ENCODE measurements at places on chromosomes 11 and 22.

- DNase-seq: peak; percentile 92
Observed at GRCh38 chr11:17207317-17208256, at the start of gene PIK3C2A. PIK3C2A (minus strand) TSS chr11:17207986; CDS start chr11:17169741, 38,245 bp downstream.

- DNase-seq: no peak
Observed at GRCh38 chr11:8415195-8415594, 151.5 kb upstream of the LMO1 start.

DNA sequence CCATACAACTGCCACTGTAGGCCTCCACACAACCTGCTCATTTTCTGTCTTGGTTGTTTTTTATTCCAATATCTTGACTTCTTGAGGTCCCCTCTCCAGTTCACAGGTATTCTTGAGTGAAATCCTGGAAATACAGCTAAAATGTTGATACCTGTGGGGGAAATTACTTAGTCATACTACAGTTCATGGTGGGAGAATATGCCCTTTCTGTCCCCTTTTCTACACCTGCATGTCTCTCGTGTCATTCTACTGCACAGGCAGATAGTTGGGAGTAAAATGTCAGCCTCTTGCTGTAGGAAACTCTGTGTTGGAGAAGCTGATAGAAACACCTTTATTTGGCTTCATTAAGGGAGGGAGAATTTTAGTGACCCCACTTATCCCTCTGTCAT is 4.6 kb downstream of the OOSP4A start:
- DNase-seq: no peak

DNA sequence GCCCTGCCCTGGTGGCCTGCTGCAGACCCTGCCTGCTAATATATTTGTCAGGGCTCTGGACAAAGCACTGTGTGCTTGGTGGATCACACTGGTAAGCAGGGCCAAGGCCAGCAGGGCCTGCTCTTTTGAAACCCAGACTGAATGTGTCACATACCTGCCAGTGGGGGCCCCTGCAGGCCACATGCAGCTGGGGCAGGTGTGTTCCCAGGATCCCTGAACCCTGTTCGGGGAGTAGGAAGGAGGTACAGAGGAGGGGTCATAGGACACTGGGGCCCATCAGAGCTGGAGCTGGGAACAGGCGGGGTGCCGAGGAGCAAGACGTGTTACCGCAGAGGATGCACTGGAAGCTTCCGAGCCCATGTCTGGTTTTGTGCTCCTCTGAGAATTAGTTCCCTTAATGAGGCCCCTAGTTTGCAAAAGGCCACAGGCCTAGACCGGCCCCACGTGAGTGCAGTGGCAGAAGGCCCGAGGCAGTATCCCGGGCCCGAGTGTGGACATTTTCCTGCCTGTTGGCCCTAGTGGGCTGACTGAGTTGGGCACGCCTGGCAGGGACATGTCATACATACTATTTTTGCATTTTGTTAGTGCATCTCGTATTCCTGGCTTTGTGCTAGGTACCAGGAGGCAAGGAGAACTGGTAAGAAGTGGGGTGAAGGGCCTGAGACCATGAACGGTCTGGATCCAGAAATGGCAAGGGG is 11.2 kb upstream of the ACR start:
- no peak for DNase-seq

- DNase-seq: peak; percentile 17
Observed at GRCh38 chr22:46149512-46150033, 753 bp upstream of the PPARA start.

DNA sequence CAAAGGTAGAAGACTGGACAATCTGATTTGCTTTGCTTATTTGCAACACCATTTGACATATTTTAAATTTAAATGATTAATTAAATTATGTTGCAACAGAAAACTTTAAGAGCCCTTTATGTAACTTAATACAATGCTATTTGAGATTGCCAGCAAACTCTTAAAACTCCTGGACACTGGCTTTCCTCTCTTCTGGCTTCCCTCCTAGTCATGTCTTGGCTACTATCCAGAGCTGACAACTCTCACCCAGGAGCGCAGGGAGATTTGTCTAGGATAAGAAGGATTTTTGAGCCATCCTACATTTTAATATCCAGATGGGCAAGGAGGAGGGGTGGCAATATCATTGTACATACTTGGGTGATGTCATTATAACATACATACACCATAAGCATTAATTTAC is 134.3 kb downstream of the ELP4 start:
- DNase-seq: peak; percentile 63

DNA sequence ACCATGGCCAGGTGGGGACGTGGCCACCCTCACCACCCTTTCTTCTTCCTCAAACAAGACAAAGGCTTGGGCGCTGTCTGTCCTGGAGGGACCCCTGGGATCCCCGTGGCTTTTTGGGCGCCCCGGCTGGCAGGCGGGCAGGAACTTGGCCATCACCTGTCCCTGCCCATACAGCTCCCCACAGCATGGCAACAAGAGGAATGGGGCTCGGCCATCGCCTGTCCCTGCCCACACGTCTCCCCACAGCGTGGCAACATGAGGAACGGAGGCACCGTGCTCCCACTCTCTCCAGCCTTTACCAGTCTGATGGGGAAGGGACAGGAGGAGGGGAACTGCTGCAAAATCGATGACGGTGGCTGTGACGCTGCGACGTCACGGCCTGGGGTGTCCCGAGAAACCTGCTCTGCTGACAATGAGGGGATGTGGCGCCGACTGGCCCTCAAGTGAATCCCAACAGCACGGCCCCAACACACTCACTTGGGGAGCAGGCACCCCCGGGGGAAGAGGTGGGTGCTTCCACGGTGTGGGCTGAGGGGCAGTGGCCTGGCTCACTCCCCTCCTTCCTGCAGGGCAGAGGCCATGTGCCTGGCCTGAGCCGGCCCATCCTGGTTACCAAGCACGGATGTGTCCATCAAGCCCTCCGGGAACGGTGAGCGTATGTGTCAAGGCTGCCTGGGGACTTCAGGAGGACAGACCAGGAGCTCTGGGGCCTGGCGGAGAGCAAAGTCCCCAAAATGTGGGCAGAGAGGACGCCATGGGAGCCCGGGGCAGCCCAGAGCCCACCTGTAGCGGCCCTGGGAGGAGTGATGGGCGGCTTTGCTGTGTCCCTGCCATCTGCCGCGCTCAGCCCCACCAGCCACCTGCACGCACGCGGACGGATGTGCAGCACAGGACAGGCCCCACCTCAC is 30.4 kb downstream of the TOLLIP start:
- no peak for DNase-seq

DNA sequence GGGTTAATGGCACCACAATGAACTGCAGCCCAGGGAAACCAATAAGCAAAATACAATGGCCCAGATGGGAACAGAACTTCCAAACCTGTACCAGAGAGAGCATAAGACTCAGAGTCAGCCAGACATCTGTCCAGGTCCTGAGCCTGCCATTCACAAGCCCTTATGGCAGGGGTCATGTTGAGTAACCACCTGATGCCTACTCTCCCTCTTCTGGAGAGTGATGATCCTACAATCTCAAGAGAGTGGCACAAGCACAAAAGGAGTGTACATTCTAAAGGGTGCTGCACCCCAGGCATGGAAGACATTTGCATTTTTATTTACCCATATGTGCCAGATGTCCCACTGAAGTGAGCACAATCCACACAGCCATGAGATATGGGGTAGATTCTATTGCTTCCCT is 10.6 kb downstream of the TENM4 start:
- DNase-seq: no peak

- no peak for DNase-seq
Observed at GRCh38 chr11:121794671-121795141, 321.3 kb downstream of the BLID start.

- DNase-seq: no peak
Observed at GRCh38 chr22:49705972-49706352, 121.7 kb downstream of the BRD1 start.

- DNase-seq: no peak
Observed at GRCh38 chr22:19961201-19961580, 19.6 kb upstream of the TXNRD2 start.

GRCh38 chr11:13881226-13881905 is 81.2 kb upstream of the SPON1 start:
- DNase-seq: no peak

- DNase-seq: peak; percentile 42
Observed at GRCh38 chr22:43723816-43724215, 88.3 kb downstream of the EFCAB6 start.

GRCh38 chr11:6438979-6439571 is 1.7 kb downstream of the HPX start:
- peak; percentile 57 for DNase-seq

DNA sequence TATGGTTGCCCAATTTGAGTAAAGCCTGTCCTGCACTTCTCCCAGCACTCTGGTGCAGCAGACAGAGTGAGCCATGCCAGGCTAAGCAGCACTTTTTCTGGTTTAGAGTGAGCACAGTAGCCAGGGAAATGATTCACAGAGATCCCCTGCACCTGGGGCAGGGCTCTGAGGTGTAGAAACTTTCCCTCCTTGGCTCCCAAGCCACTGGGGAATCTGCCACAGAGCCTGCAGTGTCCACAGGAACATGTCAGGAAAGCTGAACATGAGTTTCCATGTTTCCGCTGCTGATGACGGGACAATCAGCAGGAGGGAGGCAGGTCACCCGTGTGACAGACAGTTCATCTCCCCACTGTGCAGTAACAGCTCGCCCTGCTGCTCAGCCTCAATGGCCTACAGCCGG is 429.9 kb upstream of the B3GAT1 start:
- no peak for DNase-seq

- DNase-seq: no peak
Observed at GRCh38 chr11:65532388-65533064, 7.6 kb downstream of the SCYL1 start.

GRCh38 chr22:45534339-45535192 is 31.9 kb downstream of the FBLN1 start:
- no peak for DNase-seq

GRCh38 chr11:122616718-122617117 is 38.8 kb upstream of the UBASH3B start:
- no peak for DNase-seq

DNA sequence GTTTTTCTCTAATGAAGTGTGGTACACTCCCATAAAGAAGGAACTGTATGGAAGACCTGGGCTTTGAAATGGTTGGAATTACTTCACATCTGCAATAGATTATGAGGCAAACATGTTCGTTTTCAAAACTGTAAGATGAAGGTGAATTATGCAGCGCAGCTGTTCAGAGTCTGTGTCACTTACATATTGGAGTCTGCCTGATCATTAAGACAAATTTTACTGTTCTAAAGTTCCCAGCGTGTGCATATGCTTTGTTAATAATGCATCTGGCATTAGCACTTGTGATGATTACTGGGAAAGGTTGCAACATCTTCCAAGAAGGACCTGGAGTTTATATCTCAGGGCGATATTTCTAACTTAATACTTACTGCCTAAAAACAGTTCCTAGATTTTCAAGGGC is 255.2 kb upstream of the ZC3H12C start:
- DNase-seq: no peak

Data from fibroblast of skin of scalp (primary cell).